ENCODE measurements at places on chromosomes 6 and 20.

DNA sequence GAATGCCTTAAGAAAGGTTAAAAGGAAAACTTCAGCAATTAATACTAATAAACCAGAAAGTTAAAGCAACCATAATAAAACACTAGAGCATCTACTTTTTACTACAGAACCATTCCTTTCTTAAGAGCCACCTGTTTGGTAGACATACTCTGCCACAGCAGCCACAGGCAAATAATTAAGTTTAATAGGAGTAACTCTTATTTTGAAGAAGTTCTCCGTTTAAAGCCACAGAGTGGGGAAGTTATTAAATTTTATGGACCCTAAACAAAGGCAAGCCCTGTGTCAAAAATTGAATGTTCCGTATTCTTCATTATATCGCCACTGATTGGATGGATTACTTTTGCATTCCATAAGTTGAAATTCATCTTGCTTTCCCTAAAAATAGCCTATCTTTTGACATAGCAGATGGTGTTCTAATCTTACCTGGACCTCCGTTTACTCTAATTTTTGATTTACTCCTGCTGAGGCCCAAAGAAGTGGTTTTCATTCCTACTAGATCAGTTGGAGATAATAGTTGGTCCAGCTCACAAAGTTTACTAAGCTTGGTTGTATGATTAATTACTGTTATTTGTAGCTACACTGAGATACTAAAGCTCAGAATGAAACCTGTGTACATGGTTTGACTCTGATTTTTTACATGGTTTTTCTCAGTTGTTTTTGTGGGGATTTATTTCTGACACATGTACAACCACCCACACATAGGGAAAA is 140.4 kb upstream of the SUPT3H start:
- DNase-seq = no peak

- DNase-seq = peak; percentile 23
These were observed 586.6 kb upstream of the BTBD3 start for GRCh38 chr20:11331096-11331495.

GRCh38 chr6:19289457-19289856 is 547.7 kb upstream of the ID4 start:
- DNase-seq = no peak

- DNase-seq = no peak
These were observed 19.2 kb downstream of the DCBLD1 start for GRCh38 chr6:117501722-117502121.

- no peak for DNase-seq
These were observed 10.0 kb downstream of the CDH4 start for GRCh38 chr20:61262036-61262435.

DNA sequence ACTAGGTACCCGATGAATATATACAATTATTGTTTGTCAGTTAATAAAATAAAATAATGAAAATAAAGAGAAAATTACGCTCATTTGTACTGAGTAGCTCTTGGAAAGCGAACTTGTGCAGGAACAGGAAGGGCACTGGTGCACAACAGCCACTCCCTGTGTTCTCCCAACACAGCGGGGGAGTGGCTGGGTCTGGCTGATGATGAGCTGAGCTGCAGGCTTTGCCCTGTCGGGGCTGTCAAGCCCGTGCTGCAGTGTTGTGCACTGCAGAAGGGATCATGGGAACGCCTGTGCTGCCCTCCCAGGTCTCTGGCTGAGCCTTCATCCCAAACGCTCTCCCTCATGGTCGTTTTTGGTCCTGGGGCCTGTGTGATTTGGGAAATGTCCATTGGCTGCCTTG is 131.7 kb upstream of the MAP3K4 start:
- no peak for DNase-seq

- DNase-seq = no peak
These were observed 24.8 kb downstream of the MAN1A1 start for GRCh38 chr6:119324718-119325117.

DNA sequence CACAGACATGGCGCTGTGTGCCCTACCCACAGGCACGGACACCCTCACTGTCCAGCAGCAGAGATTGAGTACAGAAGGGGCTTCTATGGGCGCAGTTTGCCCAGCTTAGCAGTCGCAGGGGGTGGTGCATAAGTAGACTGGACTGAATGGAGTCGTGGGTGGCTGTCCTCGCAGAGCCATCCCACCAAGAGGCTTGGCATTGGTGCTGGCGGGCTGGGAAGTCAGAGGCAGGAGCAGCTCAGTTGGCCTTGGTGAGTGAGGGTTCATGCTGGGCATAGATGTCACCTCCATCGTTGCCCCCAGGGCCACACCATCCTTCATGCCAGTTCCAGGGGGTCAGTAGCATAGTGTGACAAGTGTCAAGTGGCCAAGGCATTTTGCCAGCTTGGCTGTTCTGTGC is 25.2 kb downstream of the SUMO4 start:
- DNase-seq = no peak

DNA sequence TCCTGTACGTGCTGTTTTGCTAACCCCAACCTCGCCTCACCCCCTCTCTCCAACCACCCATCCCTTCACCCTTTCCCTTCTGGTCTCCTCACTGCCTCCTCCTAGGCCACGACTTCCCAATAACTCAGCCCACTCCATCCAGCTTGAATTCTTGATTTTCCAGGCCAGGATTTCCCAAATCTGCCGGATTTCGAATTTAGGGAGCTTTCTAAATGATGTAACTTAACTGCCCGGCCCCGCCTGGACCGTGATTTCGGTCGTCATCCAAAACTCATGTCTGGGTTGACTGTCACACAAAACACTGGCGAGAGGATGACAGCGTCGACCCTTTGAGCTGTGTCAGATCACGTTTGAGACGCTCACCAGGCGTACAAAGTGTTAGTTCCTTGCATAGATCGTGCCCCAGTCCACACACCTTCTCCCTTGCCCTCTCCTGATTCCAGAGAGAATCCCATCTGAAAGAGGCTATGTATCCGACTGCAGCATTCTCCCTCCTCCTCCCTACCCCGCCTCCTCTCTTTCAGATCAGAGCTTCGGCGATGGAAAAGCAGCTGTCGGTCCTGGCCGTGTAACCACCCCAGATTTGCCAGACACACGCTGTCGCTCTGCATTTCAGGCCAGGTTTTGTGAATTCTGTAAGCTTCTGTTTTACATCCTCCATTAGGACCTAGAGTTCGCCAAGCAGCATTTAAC is 168.2 kb downstream of the GPX5 start:
- no peak for DNase-seq

DNA sequence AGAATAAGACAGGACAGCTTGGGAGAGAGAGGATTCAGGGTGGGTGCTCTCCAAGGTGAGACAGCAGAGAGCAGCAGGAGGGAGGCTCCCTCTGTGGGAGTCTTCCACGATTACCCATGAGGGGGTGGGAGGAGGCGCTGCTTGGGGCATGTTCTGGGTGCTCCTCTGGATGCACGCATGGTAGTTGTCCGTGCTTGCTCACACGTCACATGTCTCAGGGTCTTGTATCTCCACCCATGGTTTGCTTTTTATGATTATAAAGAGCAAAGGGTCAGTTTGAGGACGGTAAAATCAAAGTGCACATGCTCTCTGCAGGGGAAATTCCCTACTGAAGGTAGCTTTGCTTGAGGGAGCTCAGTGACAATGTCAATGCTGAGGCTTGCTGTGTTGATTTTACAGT is 338.4 kb downstream of the THBS2 start:
- DNase-seq = no peak

DNA sequence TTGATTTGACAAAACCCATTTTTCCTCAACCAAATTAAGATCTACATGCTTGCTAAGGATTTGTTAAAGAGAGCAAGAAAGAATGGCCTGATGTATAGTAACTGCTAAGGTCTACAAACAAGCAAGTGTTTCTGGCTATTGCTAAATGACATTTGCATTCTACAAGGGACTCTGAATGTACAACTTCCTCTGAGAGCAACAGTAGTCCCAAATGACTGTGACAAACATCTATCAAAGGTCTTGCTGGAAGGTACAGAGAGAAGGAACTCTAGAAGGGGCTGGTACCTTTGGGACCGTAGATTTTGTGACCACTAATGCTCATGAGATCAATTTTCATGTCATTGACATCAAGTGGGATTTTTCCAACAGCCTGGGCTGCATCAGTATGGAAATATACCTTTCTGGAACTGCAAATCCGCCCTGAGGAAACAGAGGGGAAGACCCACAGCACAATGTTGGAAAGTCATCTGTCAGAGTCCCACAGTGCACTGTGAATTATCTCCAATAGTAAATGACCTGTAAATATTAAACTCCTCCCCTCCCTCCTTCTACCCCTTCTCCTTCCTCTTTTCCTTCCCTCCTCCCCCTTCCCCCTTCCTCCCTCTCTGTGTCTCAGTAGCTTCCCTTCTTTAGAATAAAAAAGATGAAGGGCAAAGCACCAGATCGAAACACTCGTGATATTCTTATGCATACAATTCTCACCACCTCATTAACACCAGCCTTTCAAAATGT is 15.9 kb upstream of the CPNE1 start:
- DNase-seq = no peak

GRCh38 chr6:39769012-39769411 is 23.2 kb upstream of the DAAM2 start:
- DNase-seq = no peak

DNA sequence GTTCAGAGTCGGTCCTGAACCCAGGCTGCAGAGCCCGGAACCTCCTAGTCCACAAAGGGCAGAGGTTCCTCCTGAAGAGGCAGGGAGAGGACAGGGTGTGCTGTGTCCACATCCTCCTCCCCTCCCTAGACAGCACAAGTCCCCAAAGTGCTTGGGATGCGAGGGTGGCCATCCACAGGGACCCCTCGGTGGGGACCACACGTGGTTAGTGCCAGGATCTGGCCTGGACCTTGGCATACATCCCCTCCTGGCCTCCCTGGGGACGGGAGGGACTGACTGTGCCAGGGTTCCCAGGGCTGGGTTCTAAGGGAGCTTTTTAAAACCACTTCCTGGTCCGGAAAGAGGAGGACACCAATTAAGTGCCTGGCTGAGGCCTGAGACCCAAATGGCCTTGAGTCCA is 63.2 kb downstream of the CTCFL start:
- no peak for DNase-seq

GRCh38 chr6:128179876-128180438 is 279.1 kb upstream of the THEMIS start:
- DNase-seq = no peak

GRCh38 chr6:21972516-21972915 is 324.3 kb downstream of the PRL start:
- no peak for DNase-seq

- DNase-seq = no peak
These were observed 662.4 kb downstream of the EPHA7 start for GRCh38 chr6:92756912-92757311.

GRCh38 chr6:33935439-33936080 is 131.8 kb upstream of the MLN start:
- DNase-seq = no peak
